Endothelial cell of umbilical vein (primary cell): ENCODE measurements at places on chromosomes 16 and 17. TPM values are rescaled to one million over a fixed set of nuclear protein-coding genes. Genes with fewer than 3 reads are reported as not detected.

Gene VASN
- total RNA-seq, result 0.14 and 0.42 TPM in 2 replicates

Gene HOXB2
- total RNA-seq, result 21.5 and 23.3 TPM in 2 replicates

Gene CCL2
- 160 and 238 TPM in 2 replicates for total RNA-seq

Gene TAOK2
- total RNA-seq, result 112 and 114 TPM in 2 replicates

Gene RAD51C
- total RNA-seq, result 38.9 and 50.5 TPM in 2 replicates

Gene SCNN1B
- total RNA-seq, result not detected in 2 replicates

Gene SLC13A2
- not detected in 2 replicates for total RNA-seq

Gene ABCA8
- 0.60 and 1.7 TPM in 2 replicates for total RNA-seq

Gene DYNLL2
- total RNA-seq, result 17.1 and 19.0 TPM in 2 replicates

Gene KRTAP4-6
- total RNA-seq, result not detected in 2 replicates

- peak; percentile 96 for DNase-seq
- H3K36me3 ChIP-seq, result no peaks in the 10 kb centered on the region
Measured at GRCh38 chr16:21599122-21600030, at the start of gene METTL9. Gene METTL9 (plus strand): TSS chr16:21599577. CDS start chr16:21599734, 157 bp downstream.

- H3K4me1 ChIP-seq, result peaks cover 15% of the 10 kb centered on the region
- DNase-seq, result no peak
- H3K27me3 ChIP-seq, result no peaks in the 10 kb centered on the region
- no peak overlapping the region for H3K27ac ChIP-seq
Measured at GRCh38 chr17:78921437-78921971, 3.7 kb downstream of the TIMP2 start.

GRCh38 chr16:85616607-85617321, 3.6 kb downstream of the GSE1 start:
- H3K36me3 ChIP-seq, result no peaks in the 10 kb centered on the region
- H3K27ac ChIP-seq, result no peak overlapping the region
- H3K27me3 ChIP-seq, result no peaks in the 10 kb centered on the region
- DNase-seq, result no peak
- H3K4me1 ChIP-seq, result peaks cover 9% of the 10 kb centered on the region

- H3K27me3 ChIP-seq, result no peaks in the 10 kb centered on the region
- DNase-seq, result no peak
- H3K36me3 ChIP-seq, result no peaks in the 10 kb centered on the region
- no peak overlapping the region for H3K27ac ChIP-seq
Measured at GRCh38 chr17:18959071-18959844, 7.3 kb downstream of the SLC5A10 start.

DNA sequence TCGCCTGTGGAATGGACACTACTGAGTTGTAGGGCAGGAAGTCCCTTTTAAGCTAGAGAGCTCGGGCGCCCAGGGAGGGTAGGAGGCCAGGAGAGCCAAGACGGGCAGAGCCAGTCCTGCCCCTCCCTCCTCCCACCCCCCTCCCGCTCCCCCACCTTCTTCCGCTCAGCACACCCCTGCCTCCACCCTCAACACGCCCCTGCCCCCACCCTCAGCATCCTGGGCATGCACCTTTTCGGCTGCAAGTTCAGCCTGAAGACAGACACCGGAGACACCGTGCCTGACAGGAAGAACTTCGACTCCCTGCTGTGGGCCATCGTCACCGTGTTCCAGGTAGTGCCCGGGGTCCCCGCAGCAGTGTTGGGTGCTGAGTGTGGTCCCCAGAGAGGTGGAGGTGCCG, 18.3 kb downstream of the TPSG1 start:
- H3K4me1 ChIP-seq, result no peaks in the 10 kb centered on the region
- no peak overlapping the region for H3K4me3 ChIP-seq
- no peaks in the 10 kb centered on the region for H3K27me3 ChIP-seq
- DNase-seq, result no peak

GRCh38 chr16:1674306-1674705, 3.8 kb upstream of the JPT2 start:
- DNase-seq, result no peak
- H3K4me1 ChIP-seq, result peaks cover 12% of the 10 kb centered on the region
- H3K36me3 ChIP-seq, result peaks cover 51% of the 10 kb centered on the region
- H3K27ac ChIP-seq, result no peak overlapping the region
- no peak overlapping the region for H3K4me3 ChIP-seq

DNA sequence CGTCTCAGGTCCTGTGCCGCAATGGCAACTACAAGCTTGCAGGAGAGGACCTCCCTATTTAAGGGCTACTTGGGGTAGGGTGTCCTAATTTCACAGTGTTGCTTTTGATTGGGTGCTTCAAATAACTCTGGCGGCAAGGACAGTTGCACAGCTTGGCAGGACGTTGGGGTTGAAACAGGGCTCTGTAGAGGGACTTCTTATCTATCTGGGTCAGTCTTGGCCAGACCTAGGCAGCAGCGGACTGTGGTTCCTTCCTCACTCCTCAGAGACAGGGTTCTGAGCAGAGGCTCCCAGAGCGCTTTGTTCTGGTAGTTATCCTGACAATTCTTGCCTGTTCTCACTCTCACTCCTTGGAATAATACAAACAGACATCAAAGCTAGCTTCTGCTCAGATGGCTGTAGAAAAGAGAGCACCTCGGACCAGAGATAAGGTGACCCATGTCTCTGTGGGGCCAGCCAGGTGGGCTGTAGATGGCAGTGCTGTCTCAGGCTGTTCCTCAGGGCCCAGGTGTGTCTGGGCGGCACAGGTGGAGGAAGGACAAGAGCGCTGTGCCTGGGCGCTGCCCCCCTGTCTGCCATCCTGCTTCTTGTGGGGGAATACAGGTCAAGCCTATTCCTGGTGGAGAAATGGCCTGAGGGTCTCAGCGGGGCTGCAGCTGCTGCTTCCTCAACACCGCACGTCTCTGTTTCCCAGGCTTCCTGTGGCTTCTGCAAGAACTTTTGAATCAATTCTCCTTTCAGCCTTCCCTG, 61.0 kb downstream of the PLD6 start:
- DNase-seq, result no peak
- no peak overlapping the region for H3K4me3 ChIP-seq
- no peak overlapping the region for H3K27ac ChIP-seq
- no peaks in the 10 kb centered on the region for H3K27me3 ChIP-seq
- peaks cover 11% of the 10 kb centered on the region for H3K4me1 ChIP-seq

GRCh38 chr17:68460715-68461114, 3.4 kb upstream of the WIPI1 start:
- no peaks in the 10 kb centered on the region for H3K36me3 ChIP-seq
- DNase-seq, result no peak
- H3K27me3 ChIP-seq, result no peaks in the 10 kb centered on the region
- H3K4me1 ChIP-seq, result peaks cover 20% of the 10 kb centered on the region

DNA sequence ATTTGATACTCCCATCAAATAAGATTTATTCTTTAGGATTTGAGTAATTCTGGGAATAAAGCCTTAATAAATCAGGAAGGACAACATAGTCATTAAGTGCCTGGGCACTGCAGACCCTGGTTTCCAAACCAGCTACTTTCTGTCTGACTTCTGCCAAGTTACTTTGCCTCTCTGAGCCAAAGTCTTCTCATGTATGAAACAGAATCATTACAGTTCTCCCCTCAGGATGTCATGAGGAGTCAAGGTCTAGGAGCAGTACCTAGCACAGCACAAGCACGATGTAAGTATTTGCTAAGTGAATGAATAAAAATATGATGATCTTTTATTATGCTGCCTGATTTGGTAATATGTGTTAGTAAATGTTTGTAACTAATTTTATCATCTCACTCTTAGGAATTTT, 30.4 kb upstream of the HEATR6 start:
- no peaks in the 10 kb centered on the region for H3K27me3 ChIP-seq
- no peaks in the 10 kb centered on the region for H3K4me1 ChIP-seq
- no peak for DNase-seq
- H3K27ac ChIP-seq, result no peak overlapping the region
- H3K4me3 ChIP-seq, result no peak overlapping the region

- H3K4me3 ChIP-seq, result no peak overlapping the region
- H3K27ac ChIP-seq, result no peak overlapping the region
- H3K36me3 ChIP-seq, result no peaks in the 10 kb centered on the region
- no peaks in the 10 kb centered on the region for H3K27me3 ChIP-seq
- no peaks in the 10 kb centered on the region for H3K4me1 ChIP-seq
Measured at GRCh38 chr16:912684-913613, 57.8 kb downstream of the LMF1 start.

DNA sequence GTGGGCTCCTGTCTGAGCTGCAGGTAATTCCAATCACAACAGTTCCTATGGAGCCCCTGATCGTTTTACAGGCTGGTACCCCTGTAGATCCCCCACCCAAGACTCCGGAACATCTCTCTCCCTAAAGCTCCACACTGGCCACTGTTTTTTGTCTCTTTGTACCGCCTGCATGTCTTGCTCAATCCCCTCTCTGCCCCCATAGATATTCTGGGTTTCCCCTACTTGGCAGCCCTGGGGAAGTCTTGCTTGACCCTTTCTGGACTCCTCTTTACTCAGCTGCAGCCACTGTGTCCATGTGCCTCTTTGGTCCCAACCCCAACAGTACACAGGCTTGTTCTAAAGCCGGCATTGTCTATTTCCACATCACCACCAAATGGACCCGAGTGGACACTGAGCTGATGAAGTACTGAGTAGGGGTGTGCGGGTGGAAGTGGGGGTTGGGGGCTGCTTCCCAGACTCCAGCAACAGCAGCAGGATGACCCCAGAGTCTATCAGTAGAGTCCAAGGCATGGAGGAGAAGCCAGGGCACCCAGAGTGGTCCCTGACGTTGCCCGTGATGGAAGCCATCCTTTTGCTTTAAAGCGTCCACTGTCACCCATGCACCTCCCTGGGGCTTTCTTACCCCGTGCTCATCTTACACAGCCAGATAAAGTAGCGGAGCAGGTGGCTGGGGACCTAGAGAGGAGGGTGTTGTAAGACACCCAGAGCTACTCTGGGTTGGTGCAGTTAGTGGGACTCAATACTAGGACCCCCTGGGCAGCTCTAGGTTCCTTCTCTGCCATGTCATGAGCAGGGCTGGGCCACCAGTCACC, 6.4 kb downstream of the CD300LB start:
- H3K4me3 ChIP-seq, result no peak overlapping the region
- H3K36me3 ChIP-seq, result no peaks in the 10 kb centered on the region
- no peak for DNase-seq
- H3K4me1 ChIP-seq, result no peaks in the 10 kb centered on the region

- peaks cover 8% of the 10 kb centered on the region for H3K4me1 ChIP-seq
- DNase-seq, result no peak
- H3K27ac ChIP-seq, result no peak overlapping the region
- H3K36me3 ChIP-seq, result no peaks in the 10 kb centered on the region
- no peak overlapping the region for H3K4me3 ChIP-seq
Measured at GRCh38 chr17:40850293-40850972, 16.6 kb downstream of the KRT12 start.
